ENCODE measurements at places on chromosomes 6 and 20.

DNA sequence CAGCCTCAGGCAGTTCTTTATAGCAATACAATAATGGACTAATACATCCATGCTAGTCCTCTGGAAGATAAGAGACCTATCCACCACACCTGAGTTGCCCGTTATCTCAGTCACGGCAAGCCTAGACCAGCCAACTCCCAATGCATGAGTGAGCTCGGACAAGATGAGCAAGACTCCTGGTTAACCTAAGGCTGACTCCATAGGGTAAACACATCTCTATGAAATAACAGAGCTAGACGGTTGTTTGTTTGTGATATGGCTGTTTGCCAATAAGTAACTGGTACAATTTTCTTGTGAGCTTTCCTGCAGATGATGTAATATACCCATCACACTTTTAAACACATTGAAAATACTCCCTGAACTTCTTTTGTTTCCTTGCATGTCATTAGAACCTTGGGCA, 70.6 kb upstream of the PHACTR1 start:
- no peak for ATAC-seq

DNA sequence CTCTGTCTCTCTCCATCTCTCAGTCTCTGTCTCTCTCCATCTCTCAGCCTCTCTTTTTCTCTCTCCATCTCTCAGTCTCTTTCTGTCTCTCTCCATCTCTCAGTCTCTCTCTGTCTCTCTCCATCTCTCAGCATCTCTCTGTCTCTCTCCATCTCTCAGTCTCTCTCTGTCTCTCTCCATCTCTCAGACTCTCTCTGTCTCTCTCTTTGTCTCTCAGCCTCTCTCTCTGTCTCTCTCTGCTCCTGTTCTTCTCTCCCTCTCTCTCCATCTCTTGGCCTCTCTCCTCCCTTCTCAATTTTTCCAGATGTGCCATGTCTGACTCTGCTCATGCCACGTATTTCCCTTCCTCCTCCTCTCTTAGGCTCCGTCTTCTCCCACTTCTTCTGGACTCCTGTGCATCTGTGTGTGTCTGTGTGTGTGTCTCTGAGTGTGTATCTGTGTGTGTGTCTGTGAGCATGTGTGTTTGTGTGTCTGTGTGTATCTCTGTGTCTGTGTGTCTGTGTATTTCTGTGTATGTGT, 72.7 kb downstream of the SRC start:
- ATAC-seq, result no peak

- ATAC-seq, result peak; percentile 2
Observed at GRCh38 chr6:131946404-131946991, 4.7 kb downstream of the CCN2 start.

GRCh38 chr20:31608251-31608945, 3.3 kb downstream of the ID1 start:
- ATAC-seq, result peak; percentile 65

GRCh38 chr20:45095805-45096238, 5.1 kb downstream of the KCNS1 start:
- no peak for ATAC-seq
